Activated CD4-positive, alpha-beta T cell treated with anti-CD3 and anti-CD28 coated beads, Interleukin-2, amount 50 U/mL, for 16 hours (primary cell): ENCODE measurements at places on chromosomes 6 and 20.

GRCh38 chr6:38436726-38437465 is 202.8 kb downstream of the BTBD9 start:
- DNase-seq, result peak; percentile 33

DNA sequence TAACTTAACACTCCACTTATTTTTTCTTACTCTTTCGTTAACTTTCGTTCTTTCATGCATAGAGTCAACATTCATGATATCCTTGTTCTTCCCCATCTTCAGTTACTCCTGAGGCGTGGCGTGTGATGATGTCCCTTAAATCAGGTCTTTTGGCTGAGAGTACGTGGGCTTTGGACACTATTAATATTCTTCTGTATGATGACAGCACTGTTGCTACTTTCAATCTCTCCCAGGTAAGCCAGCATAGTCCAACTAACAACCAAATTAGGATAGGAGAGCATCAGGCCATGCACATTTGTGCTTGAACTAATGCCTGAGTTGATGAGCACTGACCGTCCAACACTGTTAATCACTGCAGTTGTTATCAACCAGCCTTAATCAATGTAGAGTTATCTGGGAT is 119.6 kb downstream of the TMEM242 start:
- DNase-seq, result no peak

GRCh38 chr6:169489563-169490245 is 212.1 kb downstream of the WDR27 start:
- DNase-seq, result no peak

DNA sequence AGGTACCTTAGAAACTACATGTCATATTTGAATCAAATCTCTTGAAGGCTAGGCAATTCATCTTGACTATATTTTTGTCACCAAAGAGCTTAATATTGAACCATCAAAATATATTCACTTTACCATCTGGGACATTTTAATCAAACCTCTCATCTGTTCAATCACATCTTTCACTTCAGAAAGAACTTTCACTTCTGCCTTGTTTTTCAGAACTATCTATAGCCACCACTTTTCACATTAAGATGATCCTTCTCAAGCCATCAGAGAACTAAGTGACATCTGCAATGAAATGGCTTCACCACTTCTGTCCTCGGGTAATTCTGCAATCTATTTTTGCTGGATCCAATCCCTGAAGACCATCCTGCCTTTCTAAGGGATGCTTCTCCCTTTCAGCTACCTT is 57.8 kb downstream of the OR2B2 start:
- no peak for DNase-seq

- DNase-seq, result no peak
Observed at GRCh38 chr6:156925718-156926607, 148.8 kb downstream of the ARID1B start.

DNA sequence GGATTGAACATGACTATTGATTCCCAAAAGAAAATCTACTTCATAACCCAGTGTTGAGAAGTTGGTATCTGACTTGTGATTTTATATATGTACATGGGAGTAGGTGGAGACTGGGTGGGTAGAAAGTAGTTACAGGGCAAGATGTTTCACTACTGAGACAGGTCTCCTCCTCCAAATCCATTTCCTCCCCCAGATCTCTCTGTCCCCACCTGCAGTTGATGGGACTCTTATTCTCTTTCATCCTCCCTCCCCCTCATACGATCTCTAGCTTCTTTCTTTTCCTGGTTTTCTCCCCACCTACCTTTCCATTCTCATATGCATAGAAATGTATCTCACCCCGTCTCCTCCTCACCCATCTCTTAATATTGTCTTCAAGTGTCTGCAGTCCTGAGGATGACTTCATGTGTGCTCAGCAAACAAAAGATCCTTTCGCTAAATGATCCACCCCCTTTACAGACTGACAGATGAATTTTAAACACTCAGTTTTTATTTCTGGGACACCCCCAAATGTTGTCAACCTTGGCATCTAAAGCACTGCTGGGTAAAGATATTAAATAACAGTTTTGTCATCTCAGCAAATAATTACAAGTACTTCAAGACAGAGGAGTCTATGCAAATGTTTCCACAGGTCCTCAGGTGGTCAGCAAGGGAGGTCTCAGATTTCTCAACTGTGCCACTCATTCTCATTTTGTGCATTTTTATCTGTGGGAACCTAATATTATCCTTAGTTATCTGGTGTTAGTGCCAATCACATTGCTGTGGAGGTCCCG is 18.7 kb upstream of the HECA start:
- DNase-seq, result no peak

DNA sequence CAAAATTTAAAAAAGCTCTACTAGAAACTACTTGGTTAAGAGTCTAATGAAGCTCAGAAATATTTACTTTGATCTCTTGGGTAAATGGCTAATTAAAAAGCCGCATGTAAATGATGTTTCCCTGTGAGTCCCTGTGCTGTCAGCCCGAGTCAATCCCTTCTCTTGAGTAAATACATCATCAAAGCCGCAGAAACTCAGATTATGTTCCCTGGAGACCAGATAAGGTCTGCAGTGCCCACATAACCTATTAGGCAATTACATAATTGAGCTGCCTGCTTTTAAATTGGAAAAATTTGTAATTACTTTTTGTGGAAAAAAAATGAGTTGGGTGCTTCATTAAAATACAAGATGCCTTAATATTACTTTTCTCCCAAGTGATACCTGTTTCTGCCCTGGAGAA is 83.1 kb downstream of the KIZ start:
- DNase-seq, result no peak

GRCh38 chr20:9617940-9618339 is 103.5 kb downstream of the LAMP5 start:
- DNase-seq, result no peak
